Globus pallidus (tissue), 1 donor: ENCODE measurements at places on chromosomes 13 and 19.

GRCh38 chr19:55077106-55077505, 1.4 kb downstream of the EPS8L1 start:
- no peak for DNase-seq

DNA sequence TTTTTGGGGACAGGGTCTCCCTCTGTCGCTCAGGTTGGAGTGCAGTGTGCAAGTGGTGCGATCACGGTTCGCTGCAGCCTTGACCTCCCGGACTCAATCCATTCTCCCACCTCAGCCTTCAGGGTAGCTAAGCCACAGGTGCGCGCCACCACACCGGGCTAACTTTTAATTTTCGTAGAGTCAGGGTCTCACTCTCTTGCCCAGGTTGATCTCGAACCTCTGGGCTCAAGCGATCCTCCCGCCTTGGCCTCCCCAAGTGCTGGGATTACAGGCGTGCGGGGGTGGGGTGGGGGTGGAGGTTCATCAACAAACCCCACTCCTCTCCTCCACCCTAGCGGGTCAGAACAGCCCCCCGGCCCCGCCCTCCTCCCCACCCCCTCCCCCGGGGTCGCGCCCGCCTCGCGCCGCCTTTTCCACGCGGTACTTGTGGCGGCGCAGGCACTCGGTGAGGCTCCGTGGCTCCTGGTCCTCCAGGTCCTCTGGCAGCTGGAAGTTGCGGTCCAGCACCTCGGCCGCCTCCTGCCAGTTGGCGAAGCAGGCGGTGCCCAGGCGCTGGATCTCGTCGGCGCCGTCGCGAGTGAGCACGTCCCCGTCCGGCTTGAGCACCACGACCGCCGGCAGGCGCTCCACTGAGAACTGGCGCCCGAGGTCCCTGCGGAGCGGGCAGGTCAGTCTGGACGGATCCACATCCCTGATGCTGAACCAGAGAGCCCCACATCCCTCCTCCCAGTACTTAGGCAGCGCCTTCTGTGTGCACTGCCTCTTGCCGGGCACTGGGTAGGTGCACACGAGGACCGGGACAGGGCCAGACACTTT, 5.2 kb downstream of the NXNL1 start:
- no peak for DNase-seq

GRCh38 chr13:101144808-101145419, 271.4 kb downstream of the NALCN start:
- DNase-seq = peak; percentile 56

DNA sequence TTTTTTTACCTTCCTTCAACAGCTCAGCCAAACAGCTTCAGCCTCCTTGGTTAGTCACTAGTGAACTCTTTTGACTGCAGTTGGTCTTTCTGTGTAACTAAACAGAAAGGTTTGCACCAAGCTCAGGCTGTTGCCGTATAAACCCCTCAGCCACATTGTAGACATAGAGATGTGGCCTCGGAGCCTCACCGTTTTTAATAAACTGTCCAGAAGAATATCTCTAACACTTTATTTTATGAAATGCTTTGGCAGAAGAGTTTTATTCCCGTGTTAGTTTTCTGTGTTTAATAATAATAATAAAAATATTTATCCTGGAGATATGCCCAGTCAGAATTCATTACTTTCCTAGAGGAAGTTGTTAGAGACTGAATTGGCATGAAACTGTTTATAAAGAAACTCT, 171.7 kb upstream of the MAB21L1 start:
- no peak for DNase-seq

DNA sequence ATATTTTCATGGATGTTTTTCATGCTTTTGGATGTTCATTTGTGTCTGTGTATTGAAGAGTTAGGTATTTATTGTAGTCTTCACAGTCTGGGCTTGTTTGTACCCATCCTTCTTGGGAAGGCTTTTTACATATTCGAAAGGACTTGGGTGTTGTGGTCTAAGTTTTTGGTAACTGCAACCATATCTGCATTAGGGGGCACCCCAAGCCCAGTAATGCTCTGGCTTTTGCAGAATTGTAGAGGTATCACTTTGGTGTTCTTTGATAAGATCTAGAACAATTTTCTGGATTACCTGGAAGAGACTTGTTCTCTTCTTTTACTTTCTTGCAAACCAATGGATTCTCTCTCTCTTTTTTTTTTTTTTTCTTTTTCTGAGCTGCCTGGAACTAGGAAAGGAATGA, 581.3 kb downstream of the DACH1 start:
- no peak for DNase-seq

GRCh38 chr13:39935155-39935554, 279.7 kb downstream of the COG6 start:
- DNase-seq = no peak
